ENCODE measurements at places on chromosomes 3 and 15.
A peak's percentile ranks its signal among the peaks of the same experiment; 100 is the strongest.

- DNase-seq = no peak
These were observed 116.8 kb downstream of the GALK2 start for GRCh38 chr15:49286649-49287404.

DNA sequence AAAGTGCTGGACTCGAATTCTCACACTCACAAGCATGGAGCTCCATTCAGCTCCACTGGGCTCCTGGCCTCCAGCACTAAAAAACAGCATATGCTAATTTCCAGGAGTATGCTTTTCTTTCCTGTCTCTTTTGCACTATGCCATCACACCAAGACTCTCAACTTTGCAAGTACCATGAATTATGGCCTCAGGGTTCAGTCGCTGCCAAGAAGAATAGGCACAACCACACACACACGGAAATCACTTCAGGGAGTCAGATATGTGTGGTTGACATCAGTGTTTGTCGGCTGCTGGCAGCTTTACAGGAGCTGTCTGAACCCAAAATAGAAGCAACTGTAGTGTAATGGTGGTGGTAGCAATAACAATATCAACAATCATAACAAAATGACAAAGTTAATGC lies 305.0 kb upstream of the SLCO3A1 start:
- DNase-seq = no peak

GRCh38 chr3:129556890-129557547 lies 14.0 kb downstream of the H1-8 start:
- DNase-seq = no peak

DNA sequence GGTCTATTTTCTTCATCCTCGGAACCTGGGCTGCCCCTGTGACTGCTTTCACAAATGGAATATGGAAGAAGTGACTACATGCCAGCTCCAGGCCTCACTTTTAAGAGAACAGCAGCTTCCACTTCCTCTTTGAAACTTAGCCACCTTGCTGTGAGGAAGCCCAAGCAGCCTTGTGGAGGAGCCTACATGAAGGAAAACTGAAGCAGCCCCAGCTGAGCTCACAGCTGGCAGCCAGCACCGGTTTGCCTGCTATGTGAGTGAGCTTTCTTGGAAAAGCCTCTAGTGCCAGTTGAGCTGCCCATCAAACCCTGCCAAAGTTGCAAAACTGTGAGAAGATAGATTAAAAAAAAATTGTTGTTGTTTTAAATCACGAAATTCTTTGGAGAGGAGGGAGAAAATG lies 498.0 kb upstream of the PROK2 start:
- no peak for DNase-seq

DNA sequence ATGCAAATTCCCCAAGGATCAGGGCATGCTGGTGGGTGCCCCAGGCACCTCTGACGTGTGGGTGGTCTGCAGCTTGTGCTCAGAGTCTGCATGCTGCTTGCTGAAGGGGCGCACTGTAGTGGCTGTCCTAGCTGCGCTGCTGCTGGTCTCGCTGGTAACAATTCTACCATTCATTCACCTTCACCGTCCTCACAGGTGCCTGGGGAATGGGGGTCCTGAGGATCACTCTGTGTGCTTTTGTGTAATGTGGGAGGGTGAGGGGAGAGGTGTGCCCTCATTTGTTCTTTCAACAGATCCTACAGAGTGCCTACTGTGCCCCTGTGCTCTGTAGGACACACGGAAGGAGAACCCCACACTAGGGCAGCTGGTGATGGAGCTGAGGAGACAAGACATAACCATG lies 2.1 kb upstream of the ITGA11 start:
- DNase-seq = no peak

GRCh38 chr3:57637391-57637790 lies 40.2 kb upstream of the ARF4 start:
- DNase-seq = no peak

- no peak for DNase-seq
These were observed 89.7 kb downstream of the RPL39L start for GRCh38 chr3:187049462-187050101.

DNA sequence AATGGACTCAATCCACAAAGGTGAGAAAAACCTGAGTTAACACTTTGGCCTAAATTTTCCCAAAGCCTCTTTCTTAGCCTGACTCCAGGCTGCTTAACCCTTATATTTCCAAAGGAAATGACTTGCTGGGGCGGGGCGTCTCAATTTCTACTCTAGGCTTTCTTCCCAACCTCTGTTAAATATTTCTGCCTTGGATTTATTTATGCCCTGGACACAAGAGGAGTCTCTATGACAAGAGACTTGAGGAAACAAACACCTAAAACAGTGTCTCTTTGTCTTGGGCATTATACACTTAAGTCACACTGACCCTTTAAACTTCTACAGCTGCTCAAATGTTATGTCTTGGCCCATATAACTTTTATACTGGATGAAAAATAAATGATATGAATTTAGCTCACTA lies 28.3 kb upstream of the AP4E1 start:
- DNase-seq = no peak

DNA sequence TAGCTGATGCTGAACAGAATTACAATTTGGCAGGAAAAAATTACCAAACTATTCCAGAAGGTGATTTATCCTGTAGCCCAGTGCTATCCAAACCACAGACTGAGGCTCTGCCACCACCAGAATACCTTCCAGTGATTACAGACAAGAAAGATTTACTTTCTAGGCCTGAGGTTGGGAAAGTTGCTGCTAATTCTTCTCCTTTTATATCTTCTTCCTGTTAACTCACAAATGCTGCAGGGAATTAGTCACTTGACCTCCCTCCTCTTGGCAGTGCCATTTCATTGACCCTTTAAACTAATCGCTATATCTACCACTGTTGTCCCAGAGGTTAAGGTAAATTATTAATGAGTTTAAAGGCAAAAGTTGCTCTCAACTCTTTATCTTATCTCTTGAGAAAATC lies 118.4 kb downstream of the CTNNB1 start:
- peak; percentile 93 for DNase-seq

- DNase-seq = peak; percentile 80
These were observed 72.6 kb downstream of the CCNL1 start for GRCh38 chr3:157087373-157087772.

- DNase-seq = no peak
These were observed 123.0 kb downstream of the SUCLG2 start for GRCh38 chr3:67531181-67532101.

DNA sequence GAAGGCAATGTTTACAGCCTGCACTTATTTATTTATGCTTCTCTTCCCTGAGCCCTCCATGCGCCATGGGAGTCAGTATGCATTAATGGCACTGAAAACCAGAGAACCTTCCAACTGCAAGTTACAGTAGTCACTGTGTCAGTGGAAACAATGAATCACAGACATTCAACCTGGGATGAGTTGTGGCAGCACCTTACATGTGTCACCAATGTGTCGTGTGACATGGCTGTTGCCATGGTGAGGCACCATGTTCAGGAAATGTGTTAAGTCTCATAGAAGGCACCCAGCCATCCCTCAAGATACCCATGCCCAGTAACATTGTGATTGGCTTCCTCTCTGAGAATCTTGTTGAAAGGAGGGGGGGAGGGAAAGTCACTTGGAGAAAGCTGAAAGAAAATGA lies 105.0 kb downstream of the FOXP1 start:
- DNase-seq = peak; percentile 62

All from RCC 7860 (cell line).